Right renal pelvis (tissue), 4 donors: ENCODE measurements at places on chromosomes 3 and 15.

DNA sequence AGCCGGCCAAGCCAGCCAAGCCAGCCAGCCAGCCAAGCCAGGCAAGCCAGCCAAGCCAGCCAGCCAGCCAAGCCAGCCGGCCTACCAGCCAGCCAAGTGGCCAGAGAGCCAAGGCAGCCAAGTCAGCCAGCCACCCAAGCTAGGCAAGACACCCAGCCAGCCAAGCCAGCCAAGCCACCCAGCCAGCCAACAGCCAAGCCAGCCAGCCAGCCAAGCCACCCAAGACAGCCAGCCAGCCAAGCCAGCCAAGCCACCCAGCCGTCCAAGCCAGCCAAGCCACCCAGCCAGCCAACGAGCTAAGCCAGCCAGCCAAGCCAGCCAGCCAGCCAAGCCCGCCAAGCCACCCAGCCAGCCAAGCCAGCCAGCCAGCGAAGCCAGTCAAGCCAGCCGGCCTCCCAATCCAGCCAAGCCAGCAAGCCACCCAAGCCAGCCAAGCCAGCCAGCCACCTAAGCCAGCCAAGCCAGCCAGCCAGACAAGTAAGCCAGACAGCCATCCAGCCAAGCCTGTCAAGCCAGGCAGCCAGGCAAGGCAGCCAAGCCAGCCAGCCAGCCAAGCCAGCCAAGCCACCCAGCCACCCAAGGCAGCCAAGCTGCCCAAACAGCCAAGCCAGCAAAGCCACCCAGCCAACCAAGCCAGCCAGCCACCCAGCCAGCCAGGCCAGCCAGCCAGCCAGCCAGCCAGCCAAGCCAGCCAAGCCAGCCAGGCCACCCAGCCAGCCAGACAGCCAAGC lies 200.5 kb downstream of the GOLGA6L6 start:
- DNase-seq = no peak

- no peak for DNase-seq
Measured at GRCh38 chr3:157417247-157417646, 19.4 kb upstream of the PTX3 start.

GRCh38 chr15:81293728-81294515 lies 30.0 kb downstream of the STARD5 start:
- DNase-seq = no peak

DNA sequence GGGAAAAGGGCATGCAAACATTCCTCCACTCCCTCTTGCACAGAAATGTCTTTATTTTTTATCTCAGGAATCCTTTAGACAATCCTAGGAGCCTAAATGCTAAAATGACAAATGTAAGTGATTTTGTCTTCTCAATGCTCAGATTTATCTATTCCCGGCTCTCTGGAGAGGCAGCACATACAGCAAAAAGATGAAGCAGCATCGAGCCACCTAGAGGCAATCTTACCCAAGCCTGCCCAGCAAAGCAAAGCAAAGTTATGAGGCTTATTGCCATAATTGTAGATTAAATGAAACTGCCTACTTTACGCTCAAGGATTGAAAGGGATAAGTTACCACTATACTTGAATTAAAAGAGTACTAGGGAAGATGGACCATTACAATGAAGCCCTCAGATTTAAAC lies 750.4 kb upstream of the NR2F2 start:
- no peak for DNase-seq

DNA sequence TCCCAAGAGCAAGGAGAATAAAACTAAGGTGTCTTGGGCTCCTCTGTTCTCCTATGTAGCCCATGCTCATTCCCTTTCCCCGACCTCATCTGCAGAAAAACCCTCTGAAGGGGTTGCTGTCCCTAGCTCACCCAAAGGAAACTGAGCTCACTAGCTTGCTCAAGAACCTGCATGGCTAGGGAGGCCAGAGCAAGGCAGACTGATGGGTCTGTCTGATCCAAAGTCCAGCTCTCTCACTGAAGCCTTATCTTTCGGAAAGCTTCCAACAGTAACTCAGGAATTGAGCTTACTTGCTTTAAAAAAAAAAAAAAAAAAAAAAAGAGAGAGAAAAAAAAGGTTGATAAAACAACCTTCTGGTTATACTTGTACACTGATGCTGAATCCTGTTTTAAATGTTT lies 141.4 kb upstream of the TOPAZ1 start:
- no peak for DNase-seq

DNA sequence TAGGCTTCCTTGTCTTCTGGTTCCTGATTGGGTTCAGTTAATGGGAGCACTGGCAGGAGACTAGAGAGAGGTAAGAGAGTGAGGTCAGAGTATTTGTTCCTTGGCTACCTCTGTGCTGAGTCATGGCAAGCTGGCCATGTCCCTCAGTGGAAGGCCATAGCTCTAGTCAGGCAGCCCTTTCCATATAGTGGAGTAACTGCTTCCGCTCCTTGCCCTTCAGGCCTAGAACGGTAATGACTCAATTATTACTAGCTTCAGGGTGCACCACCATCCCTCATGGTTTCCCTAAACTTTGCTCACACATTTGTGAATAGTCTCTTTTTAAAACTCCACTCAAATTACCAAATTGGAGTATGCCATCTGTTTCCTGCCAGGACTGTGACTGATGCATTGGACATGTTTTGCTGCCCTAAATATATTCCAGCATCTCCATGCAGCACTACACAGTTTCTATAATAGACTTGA lies 10.5 kb upstream of the ANO10 start:
- no peak for DNase-seq

DNA sequence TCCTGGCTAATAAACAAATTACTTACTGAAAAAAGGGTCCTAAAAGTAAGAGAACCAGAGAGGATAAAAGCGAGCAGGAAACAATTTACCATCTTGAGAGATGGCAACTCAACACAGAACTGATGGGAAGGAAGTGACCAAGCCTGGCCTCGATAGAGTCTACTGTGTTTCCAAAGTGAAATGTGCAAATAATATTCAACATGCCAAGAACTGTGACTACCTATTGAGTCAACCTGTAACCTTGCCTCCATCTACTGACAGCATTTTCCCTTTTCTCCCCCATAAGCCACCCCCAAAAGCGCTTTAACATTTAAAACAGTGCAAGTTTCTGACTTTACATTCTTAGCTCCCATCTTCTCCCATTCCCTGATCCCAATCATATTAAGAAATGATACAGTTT lies 75.4 kb upstream of the PSMD6 start:
- no peak for DNase-seq

- DNase-seq = no peak
Measured at GRCh38 chr3:47374587-47374986, 6.2 kb upstream of the PTPN23 start.

- DNase-seq = no peak
Measured at GRCh38 chr3:194884649-194885315, 199.1 kb downstream of the FAM43A start.

- DNase-seq = no peak
Measured at GRCh38 chr3:100079328-100079727, 35.0 kb downstream of the FILIP1L start.

DNA sequence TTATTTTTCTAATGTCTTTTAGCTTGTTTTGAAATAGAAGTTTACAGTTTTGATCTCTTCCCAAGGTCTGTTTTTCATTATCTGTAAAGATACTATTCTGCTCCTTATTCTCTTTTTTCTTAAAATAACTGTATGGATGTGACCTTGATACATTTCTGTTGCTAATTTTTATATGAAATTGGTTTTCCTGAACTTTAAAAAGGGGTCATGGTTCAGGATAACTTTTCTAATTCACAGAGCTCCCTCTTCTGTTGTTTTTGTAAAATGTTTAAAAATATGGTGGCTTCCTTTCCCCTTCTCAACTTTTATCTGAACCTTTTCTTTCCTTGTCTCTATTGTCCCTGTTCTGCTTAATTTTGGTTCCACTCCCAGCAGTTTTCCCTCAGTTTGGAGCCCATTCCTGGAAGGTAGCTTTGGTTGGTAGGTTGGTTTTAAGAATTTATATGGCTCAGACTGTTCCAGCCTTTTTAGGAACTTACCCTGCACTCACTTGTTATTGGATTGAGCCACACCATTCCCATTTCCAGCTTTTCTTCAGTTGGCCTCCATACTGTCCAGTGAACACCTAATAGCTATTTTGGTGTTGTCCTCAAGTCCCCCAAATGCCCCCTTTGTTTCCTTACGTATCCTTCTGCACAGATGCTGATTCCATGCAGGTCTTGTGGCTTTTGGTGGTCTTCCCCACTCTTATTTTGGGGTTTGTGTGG lies 70.3 kb downstream of the SLMAP start:
- DNase-seq = no peak

DNA sequence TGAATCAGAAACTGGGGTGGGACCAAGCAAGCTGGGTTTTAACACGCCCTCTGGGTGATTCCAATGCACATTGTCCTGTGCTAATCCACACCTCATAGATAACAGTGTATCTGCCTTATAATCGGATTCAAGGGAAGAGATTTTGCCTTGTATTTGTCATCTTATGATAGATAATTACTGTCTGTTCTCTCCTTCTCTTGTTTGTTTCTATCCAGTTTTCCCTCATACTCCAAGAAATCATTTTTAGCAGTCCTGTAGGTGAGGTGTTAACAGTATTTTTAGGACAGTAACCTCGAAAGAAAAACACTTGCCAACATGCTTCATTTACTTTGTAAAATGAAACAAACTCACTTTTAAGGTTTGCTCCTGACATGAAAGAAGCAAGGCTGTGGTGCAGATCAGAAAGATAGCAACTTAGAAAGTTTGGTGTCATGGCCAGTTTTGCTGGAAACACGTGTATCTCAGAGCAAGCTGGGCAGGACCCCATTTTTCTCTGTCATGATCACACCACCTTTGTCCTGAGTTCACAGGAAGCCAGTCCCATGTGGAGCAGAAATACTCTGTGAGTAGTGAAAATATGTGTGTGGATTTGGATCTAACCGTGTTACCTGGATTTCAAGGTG lies 72.6 kb downstream of the TRAK1 start:
- DNase-seq = no peak

GRCh38 chr3:177899275-177900067 lies 636.8 kb upstream of the KCNMB2 start:
- no peak for DNase-seq

DNA sequence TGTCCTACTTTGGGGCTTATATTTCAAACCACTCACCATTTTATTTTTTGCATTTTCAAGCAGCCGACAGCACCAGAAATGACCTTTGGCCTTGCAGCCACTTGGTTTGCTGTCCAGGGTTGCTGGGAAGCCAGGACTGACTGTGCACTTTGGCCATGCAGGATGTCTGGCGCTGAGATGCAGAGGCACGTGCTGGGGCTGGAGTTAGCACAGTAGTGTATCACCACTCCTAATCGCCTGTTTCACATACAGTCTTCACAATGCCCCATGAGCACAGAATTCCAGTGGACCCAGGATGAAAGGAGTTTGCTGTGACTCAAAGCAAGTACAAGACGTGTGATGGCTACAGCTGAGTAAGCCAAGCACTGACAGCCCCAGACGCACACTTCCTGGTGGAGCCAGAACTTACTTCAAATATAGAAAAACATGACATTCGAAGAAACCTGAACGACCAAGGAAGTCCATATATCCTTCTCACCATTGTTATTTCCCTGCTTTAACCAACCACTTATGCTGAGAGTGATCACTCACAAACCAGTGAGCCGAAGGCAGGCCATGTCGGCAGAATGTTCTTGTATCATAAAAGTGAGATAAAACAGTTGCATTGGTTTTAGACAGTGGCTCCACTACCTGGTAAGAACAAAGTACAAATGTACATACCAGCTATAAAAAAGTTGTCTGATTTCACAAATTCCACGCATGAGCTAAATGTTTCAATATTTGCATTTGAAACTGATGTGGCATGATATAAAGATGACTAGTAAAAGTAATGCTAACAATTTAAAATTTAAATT lies 16.0 kb downstream of the OCA2 start:
- no peak for DNase-seq

DNA sequence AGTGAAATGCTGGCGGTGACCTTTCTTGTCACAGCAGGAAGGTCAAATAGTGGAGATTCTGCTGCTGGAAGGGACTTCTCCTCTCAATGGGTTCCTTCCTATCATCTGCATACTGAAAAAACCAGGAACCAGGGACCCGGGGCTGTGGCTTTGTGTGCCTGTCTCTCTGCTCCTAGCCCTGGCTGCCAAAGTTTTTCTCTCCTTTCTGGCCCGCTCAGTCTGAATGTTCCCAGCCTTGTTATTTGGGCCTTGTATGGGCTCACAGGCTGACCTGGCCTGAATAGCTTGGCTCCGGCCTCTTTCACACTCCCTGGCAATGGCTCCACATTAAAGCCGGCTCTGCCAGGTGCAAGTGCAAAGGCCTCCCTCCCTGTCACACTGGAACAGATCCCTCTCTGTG lies 94.7 kb downstream of the LRIG1 start:
- DNase-seq = no peak

GRCh38 chr15:56950979-56951378 lies 32.5 kb downstream of the TCF12 start:
- DNase-seq = no peak

- DNase-seq = no peak
Measured at GRCh38 chr15:40243126-40243810, 4.4 kb downstream of the PAK6 start.

- no peak for DNase-seq
Measured at GRCh38 chr3:13793451-13793850, 86.4 kb downstream of the WNT7A start.

- DNase-seq = no peak
Measured at GRCh38 chr3:40143283-40144090, 166.0 kb upstream of the EIF1B start.

DNA sequence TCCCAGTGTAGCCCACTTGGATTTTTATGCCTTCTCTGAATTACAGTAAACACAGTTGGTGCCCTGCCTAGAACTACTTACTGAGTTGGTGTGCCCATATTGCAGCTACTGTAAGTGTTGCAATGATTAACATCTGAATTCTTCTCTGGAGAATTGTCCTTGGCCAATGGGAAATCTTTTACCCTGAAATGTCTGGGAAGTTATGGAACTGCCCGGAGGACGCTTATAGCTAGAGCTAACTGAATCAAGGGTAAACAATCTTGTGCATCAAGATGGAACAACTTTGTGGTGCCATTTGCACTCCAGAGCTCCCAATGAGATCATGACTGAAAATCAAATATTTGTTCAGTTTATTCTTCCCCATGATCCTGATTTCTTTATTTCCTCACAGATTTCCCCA lies 246.7 kb upstream of the CBLB start:
- no peak for DNase-seq

- no peak for DNase-seq
Measured at GRCh38 chr3:46447228-46447985, 17.3 kb downstream of the LTF start.

- no peak for DNase-seq
Measured at GRCh38 chr3:171186817-171187500, 160.4 kb upstream of the SLC2A2 start.

- DNase-seq = peak; percentile 25
Measured at GRCh38 chr3:69085833-69086722, 1.3 kb downstream of the ARL6IP5 start.

DNA sequence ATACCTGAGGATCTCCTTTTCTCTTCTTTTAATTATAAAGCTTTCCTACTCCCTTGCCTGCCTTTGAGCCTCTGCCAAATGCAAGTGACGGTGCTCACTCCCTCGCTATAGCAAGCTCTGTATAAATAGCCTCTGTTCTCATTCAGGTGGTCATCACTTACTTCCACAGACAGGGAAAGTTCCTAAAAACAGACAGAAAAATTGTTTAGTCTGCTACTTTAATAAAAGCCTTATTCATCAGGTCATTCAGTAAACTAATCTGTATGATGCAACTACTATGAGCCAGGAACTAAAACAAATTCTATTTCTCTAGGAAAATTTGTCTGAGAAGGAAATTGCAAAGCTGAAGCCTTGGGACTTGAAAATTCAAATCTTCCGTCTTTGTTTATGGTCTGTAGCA lies 10.2 kb upstream of the DLG1 start:
- no peak for DNase-seq
